ENCODE measurements at places on chromosomes 16 and 17.
A peak's percentile ranks its signal among the peaks of the same experiment; 100 is the strongest.

DNA sequence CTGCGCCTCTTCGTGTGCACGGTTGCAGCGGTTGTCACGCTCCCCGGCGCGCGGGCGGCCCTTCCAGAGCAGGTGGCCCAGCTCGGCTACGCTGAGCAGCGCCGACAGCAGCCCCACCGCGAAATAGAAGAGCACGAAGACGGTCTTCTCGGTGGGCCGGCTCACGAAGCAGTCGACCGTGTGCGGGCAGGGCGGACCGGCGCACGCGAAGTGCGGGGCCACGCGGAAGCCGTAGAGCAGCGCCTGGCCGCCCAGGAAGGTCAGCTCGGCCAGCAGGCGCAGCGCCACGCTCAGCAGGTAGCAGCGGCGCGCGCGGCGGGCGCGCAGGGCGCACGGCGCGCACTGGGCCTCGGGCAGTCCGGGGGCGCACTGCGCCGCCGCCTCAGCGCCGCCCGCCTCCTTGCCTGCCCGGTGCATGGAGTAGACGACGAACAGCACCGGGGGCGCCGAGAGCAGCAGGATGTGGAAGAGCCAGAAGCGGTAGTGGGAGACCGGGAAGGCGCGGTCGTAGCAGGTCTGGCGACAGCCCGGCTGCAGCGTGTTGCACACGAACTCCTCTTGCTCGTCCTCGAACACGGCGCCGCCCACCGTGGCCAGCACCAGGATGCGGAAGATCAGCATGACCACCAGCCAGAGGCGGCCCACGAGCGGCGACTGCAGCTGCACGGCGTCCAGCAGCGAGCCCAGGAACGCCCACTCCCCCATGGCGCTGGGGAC is 1.3 kb downstream of the GJD3 start:
- DNase-seq, result no peak

DNA sequence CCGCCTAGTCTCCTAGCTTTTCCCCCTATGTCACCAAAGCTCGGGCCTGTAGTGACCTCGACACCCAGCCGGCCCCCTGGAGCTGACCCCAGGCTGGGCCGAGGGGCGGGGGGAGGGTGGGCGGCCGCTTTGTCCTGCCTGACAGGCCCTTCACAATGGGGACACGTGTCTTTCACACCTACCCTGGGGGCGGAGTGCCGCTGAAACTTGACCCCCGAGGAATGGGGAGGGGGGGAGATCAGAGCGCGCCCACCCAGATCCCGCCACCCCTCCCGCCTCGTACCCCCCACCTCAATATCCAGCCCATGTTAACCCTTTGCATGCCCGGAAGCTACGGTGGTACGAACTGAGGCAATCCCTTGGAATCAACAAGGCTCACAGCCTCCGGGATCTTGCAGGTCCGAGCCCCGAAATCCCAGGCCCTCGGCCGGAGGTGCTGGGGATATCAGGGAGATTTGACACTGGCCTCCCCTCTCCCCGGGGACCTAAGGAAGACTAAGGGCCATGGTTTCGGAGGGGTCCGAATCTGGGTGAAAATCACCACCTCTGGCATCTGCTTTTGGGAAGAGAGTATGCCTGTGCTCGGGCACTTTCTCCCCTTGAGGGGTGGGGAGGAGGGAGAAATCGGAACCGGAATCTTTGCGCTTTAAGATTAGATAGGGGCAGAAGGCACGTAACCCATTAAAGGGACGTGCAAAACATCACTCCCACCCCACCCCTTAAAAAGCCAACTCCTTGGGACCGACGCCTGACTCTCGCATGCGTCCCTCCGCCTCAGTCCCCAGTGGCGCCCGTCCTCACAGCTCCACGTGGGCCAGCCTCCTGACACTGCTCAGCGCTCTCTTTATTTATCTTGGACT is 2.6 kb downstream of the NOG start:
- DNase-seq, result no peak

GRCh38 chr17:8402921-8403536 is 5.4 kb upstream of the RNF222 start:
- DNase-seq, result no peak

DNA sequence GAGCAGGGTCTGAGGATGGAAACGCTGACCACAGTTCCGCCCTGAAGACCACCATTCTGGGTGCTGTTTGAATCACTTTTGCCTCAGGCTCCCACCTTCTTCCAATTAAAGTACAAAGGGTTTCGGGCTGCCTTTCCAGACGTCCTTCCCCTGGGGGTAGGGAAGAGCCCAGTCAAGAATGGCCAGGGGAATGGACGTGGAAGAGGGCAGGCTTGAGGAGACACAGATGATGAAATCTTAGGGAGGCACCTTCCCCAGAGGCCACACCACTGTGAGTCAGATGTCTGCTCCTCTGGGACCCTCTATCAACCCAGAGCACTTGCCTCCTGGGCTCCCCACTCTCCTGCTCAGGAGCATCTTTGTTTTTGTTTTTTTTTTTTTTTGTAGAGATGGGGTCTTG is 27.5 kb upstream of the MTSS2 start:
- DNase-seq, result no peak

DNA sequence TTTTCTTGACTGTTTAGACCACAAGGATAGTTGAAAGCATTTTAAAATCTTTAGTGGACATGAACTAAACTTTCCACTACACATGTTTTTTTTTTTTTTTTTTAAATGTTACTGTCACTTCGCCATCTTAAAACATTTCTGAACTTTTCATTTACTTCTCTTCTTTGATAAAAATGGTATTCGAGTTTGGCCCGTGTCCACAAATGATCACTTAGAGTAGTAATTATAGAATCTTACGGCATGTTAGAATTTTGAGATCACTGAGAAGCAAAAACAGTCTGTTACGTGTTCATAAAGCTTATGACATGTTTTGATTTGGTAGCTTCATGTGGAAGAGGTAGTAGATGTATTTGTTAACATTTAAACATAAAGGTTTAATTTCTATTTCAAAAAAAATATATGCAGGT is 1.1 kb downstream of the NSRP1 start:
- DNase-seq, result no peak

DNA sequence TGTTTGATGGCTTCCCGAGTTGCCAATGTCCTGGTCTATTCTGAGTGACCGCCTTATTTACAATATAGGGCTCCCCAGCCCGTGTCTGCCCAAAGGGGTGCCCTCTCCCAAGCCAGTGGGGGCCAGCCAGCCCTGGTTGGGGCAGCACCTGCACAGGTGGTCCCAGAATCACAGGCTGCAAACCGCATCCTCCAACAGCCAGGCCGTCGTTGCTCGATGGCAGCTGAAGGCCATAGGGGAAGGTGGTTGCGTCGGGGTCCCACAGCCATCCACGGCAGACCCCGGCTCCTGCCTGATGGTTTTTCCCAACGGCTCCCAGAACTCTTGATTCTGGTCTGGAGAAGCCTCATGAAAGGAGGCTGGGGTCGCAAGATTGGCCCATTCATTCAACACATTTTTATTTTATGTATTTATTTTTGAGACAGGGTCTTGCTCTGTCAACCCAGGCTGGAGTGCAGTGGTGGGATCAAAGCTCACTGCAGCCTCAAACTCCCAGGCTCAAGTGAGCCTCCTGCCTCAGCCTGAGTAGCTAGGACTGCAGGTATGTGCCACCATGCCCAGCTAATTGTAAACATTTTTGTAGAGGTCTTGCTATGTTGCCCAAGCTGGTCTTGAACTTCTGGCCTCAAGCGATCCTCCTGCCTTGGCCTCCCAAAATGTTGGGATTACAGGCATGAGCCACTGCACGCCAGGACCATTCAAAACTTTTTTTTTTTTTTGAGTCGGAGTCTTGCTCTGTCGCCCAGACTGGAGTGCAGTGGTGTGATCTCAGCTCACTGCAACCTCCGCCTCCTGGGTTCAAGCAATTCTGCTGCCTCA is 79.0 kb upstream of the TOB1 start:
- no peak for DNase-seq

GRCh38 chr16:83940630-83941378 is 12.2 kb upstream of the OSGIN1 start:
- no peak for DNase-seq

GRCh38 chr17:64084940-64085649 is 44.8 kb downstream of the ERN1 start:
- no peak for DNase-seq

GRCh38 chr16:85010446-85010930 is 847 bp downstream of the ZDHHC7 start:
- no peak for DNase-seq

GRCh38 chr17:34171245-34171818 is 83.8 kb upstream of the CCL2 start:
- peak; percentile 52 for DNase-seq

DNA sequence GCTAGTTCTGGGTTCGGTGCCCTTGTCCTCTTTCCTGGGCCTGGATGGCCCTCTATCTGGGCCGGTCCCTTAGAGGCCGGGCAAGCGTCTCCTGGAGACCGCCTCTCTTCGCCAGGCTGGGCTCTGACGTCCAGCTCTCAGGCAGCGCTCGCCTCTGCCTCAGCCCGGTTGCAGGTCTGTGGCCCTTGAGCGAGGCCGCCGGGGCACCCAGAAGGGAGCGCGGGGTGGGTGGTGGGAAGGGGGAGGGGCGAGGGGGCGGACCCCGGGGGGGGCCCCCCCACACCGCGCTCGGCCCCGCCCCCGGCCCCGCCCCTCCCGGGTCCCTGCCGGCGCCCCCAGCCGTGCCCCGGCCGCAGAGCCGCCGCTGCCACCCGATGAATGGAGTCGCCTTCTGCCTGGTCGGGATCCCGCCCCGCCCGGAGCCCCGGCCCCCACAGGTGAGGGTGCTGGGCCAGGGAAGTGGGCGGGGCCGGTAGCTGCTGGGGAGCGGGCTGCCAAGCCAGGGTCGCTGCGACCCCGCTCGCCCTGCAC is at the start of gene ARHGAP23:
ARHGAP23 (plus strand) TSS at position 353 of the 531 bp plus-strand sequence; CDS start at position 375, 22 bp downstream.
- peak; percentile 3 for DNase-seq

All from activated CD4-positive, alpha-beta T cell treated with anti-CD3 and anti-CD28 coated beads, Interleukin-2, amount 50 U/mL, for 24 hours (primary cell).